ENCODE measurements at places on chromosomes 4 and X.

GRCh38 chr4:33746979-33747378 is 2497.3 kb downstream of the ARAP2 start:
- no peak for DNase-seq

DNA sequence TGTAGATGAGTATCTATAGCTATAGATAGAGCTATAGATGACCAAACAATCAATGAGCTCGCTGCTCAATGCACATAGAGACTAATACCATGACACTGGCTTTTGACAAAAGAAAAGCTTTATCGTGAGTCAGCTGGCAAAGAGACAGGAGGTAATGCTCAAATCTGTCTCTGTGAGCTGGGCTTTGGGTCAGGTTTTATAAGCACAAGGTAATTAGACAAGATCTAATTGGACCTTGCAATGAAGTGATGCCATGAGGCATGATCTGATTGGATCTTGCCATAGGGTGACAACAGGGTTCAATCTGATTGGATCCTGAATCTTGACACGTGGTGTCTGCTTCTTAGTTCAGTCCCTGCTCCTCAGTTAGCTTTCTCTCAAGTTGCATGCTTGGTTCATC is 180.7 kb upstream of the MXRA5 start:
- DNase-seq, result no peak

DNA sequence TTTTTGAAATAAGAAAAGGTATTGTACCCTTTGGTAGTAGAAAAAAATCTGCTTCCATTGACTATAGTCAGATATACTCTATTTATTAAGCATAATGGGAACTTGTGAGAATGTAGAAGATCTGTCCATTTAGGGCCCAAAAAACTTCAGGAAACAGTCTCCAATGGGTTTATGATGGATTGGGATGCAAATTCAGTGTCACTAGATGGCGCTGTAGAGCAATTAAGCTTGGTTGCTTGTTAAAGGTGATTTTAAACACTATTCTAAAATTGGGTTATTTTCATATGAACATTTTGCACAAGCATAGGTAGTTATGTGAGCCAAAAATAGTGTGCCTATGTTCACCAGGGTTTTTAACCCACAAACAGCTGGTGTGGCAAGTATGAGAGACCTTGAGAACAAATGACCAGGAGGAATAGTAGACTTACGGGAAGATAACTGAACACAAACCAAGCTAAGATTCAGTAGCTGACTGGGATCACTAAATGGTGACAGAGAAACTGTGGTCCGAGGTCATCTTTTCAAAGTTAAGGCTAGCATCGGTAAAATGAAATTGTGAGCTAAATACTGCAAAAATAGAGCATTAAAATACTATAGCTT is 80.3 kb upstream of the LSM6 start:
- DNase-seq, result peak; percentile 1

GRCh38 chr4:76732246-76732645 is 165.7 kb downstream of the SOWAHB start:
- no peak for DNase-seq

DNA sequence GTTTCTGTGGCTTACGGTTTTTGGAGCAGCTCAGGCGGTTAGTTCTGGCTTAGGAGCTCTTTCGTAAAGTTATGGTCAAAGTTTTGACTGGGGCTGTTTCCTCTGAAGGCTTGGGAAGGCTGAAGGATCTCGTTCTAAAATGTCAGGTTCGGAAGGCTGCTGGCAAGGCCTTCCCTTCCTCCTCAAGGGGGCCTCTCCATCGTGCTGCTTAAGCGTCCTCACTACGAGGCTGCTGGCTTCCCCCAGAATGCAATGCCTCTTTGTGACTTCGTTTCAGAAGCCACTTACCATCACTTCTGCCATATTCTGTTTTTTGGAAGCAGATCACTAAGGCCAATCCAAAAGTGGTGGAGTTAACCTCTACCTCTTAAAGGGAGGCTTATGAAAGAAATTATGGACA is 1196.4 kb upstream of the TENM3 start:
- DNase-seq, result no peak

DNA sequence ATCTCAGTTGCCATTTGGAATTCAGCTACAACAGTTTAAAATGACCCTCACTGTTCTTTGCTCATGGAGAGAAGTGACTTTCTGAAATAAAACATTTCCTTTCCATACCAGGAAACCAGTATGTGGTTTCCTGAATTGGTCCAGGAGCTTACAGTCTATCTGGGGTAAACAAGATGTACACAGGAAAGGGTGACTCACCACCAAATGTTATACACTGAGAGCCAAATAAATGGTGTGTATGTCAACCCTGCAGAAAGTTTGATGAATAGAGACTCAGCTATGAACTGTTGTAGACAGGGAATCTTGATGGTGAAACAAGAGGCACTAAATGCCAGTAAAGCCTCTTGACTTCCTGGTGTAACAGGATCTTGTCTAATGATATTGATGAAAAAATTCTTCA is 100.4 kb downstream of the HS6ST2 start:
- DNase-seq, result no peak

DNA sequence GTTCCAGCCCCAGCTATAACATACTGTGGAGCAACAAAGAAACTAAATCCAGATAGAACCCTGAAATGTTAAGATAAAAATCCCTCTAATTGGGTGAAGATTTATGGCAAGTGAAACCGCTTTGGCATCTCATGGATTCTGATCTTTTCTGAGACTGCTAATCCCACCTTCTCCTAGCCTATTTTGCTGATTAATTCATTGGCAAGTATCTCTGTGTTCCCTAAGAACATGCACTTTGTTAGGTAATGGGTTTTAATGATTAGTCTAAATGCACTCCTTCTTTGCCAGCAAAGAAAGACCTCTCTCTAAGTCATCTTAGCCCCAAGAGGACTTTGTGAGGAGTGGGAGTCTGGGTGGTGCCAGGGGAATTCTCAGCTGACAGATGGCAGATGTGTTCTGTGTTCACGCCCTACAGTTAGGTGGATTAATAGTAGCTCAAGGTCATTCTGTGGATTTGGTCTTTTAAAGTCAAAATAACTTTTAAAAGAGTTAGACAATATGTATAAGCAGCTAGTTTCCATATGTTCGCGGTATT is 171.3 kb downstream of the UNC5C start:
- no peak for DNase-seq

GRCh38 chr4:67292636-67293035 is 252.7 kb downstream of the CENPC start:
- DNase-seq, result no peak
